ENCODE measurements at places on chromosomes 5 and 9.

- DNase-seq: peak; percentile 49
Measured at GRCh38 chr9:76459694-76460635, 983 bp downstream of the GCNT1 start.

DNA sequence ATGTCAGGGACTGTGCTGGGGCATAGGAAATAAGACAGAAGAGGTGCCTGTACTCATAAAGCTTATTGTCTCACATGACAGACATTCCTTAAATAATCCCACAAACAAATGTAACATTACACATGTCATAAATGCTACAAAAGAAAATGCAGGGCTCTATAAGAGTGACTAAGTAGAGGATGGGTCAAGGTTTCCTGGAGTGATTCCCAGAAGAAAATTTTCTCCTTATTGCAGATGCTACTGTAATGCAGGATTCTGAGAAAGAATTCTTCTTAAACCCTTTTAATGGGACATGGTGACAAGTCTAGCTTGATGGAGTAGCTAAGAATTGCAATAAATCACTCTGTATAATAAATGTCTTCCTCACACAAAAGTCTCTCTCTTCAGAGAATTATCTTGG, 55.7 kb downstream of the SH3TC2 start:
- no peak for DNase-seq

DNA sequence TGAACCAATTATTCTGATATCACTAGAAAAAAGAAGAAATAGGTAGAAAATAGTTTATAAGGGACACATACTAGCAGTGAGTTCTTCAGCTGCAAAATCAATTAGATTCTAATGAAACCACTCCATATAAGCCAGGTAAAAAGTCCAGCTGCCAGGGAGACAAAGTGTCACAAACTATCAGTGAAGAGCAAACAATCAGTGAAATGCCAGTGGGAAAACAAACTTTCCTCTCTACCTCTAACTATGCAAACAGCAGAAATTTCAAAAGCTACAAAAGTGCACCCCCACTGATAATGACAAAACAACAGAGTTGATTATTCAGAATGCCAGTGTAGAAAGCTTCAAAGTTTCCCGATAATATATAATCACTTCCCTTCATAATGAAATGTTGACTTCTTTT, 637.2 kb upstream of the ITGA1 start:
- no peak for DNase-seq

DNA sequence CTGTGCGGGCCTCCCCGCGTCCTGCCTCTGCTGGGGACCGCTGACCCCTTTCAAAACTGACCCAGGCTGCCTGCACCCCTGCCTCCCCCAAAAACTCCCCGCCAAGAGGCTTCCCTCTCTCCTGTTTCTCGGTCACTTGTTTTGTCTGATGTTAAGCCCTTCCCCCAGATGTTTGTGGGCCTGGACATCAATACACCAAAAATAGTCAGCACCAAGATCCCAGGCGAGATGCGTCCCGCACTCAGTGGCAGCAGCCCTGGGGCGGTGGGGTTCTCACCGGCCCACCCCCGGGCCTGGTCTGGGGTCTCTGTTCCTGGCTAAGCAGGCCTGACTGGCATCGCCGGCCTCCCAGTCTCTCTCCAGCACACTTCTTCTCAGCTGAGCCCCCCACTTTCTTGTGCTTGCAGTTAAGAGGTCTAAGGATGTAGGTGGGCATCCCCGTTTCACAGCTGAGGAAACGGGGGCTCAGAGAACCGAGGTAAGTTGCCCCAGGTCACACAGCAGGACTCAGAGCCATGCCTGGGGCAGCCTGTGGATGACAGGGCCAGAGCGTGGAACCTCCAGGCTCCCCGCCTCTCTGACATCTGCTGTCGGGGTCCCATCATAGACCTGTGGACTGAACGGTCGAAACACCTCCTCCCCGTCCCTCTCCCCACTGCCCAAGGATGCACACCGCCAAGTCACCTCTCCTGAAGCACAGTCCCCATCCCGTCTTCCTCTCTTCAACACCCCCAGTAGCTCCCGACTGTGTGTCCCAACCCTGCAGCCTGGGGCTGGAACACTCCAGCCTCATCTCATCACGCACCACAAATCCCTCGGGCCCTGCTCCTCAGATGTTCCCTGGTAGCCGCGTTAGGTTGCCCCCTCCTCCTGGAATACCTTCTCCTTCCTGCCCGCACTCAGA, 16.8 kb downstream of the FIBCD1 start:
- DNase-seq: no peak

GRCh38 chr5:171524466-171524865, 105.0 kb downstream of the FGF18 start:
- DNase-seq: no peak

DNA sequence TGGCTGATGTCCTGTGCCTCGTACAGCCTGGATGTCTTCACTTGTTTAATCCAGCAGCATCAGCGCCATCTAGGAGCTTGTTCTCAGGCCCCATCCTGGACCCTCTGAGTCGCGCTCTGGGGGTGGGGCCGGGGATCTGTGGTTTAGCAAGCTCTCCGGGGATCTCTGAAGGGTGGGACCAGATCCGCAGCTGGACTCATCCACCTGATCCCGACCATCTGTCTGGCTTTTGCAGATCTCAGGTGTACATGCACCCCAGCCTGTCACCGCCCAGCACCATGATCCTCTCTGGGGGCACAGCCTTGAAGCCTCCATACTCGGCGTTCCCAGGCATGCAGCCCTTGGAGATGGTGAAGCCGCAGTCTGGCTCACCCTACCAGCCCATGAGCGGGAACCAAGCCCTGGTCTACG, 15.1 kb upstream of the POMT1 start:
- no peak for DNase-seq

DNA sequence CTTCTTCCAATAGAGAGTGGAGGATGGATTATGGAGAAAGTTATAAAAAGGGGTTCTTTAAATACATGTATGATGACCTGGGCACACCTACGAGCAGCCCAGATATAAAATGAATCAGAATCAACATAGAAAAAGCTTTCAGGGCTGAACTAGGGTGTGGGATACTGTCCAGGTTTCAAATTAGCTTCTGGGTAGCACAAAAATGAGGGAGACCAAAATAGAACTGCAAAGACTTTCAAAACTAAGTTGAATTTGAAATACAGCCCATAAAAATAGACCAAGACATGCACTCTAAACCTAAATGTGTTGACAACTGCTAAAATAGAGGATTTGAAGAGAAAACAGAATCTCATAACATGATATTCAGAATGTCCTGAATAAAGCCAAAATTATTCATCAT, 17.0 kb downstream of the ZNF484 start:
- no peak for DNase-seq

DNA sequence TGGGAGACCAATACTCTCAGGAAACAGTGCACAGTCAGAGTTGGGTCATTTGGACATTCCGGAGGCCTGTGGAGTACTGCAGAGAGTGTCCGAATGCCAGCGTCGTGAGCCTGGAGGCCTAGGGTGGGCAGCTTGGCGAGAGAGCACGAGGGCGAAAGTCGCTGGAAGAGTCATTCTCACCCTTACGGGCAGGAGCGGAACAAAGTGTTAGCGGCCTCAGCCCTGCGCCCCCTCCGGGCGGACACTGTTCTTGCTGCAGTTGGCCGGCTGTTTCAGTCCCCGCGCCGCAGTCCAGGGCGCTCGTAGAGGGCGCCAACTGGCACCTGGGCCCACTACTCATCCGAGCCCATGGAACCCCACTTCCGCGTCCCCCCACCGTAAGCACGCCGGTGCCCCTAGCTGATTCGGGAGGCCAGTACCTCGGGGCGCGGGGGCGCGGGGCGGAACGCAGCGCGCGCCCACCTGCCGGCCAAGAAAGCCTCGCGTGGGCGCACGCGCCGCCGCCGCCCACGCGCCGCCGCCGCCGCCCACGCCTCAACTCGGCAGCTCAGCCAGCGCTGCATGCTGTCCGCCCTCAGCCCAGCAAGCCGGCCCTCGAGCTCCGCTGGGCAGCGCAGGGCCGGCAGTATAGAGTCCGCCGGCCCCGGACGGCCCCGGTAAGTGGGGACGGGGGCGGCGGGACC, 99.7 kb upstream of the CCL21 start:
- no peak for DNase-seq

DNA sequence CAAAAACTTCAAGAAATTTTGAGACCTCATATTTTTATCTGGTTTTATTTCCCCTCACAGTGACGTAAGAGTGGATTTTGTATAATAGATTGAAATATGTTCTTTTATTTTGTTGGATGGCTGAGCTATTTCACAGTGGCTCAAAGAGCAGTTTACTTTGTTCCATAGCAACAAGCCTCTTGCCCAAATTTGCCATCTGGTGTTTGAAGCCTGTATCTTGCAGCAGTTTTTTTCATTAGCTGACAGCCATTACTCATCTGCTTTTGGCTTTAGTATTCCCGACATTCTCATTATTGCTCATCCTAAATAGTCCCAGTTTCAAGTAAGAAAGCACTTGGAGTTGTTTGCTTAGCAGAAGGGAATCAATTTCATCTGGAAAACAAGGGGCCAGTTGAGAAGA, 36.3 kb downstream of the GDA start:
- DNase-seq: no peak

DNA sequence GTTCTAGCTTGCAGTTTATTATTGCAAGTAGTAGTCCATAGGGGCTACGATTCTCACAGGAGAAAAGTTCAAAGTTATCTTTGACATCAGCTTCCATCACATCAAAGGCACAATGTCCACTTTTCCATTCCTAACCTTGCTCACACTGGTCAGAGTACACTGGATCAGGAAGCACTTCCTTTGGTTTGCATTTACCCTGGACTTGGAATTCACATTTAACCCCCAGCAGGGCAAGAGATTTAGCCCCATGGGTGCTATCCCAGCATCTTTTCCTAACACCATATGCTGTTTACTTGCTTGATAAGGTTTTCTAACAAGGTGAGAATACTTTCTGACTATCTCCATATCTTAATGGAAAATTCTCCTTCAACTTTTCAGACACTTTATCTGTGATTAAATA, 55.6 kb upstream of the ASTN2 start:
- DNase-seq: no peak

DNA sequence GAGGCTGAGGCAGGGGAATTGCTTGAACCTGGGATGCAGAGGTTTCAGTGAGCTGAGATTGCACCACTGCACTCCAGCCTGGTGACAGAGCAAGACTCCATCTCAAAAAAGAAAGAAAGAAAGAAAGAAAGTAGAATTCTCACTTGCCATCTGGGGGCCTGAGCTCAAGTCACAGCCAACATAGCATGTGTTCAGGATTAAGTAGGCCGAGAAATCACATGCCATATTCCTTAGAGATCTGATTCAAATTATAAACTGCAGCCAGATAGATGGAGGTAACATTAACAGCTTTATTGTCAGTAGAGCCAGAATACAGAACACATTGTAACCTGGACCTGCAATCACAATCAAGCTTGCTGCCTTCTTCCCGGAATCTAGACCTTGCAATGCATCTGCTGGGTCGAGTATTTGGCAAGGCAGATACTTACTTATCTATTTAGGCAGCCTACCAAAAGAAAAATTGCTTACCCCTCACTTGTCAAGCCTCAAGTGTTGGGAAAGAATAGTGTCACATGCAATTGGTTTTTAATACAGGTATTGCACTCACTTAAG, 173.7 kb downstream of the CPLANE1 start:
- no peak for DNase-seq

DNA sequence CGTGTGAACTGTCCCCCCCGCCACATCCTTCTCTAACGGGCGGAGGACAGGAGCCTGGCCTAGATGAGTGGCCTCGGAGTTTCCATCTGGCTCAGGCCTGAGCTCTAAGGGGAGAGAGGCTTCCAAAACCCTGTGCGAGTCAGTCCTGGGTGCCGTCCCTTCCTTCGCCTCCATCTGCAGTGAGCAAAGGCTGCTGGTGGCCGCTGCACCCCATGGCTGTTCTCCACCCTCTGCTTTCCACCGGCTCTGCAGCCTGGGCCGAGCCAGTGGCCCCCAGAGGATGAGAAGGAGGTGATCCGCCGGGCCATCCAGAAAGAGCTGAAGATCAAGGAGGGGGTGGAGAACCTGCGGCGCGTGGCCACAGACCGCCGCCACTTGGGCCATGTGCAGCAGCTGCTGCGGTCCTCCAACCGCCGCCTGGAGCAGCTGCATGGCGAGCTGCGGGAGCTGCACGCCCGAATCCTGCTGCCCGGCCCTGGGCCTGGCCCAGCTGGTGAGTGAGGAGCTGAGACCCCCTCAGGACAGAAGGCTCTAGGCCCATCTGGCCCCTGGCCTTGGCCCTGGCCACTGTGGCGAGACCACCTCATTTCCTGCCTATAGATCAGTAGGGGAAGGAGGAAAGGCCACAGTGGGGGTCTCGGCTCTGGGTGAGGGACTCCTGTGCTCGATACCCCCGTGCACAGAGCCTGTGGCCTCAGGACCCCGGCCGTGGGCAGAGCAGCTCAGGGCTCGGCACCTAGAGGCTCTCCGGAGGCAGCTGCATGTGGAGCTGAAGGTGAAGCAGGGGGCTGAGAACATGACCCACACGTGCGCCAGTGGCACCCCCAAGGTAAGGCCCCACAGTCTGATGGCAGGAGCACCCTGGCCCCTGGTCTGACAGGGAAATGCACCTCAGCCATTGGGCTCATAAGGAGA, 3.0 kb downstream of the PKN3 start:
- no peak for DNase-seq

Measured in inflammatory macrophage treated with lipopolysaccharide for 1 hour (primary cell).